ENCODE measurements at places on chromosomes 12 and 14.

GRCh38 chr12:106170285-106170684, 31.5 kb upstream of the NUAK1 start:
- DNase-seq, result no peak

DNA sequence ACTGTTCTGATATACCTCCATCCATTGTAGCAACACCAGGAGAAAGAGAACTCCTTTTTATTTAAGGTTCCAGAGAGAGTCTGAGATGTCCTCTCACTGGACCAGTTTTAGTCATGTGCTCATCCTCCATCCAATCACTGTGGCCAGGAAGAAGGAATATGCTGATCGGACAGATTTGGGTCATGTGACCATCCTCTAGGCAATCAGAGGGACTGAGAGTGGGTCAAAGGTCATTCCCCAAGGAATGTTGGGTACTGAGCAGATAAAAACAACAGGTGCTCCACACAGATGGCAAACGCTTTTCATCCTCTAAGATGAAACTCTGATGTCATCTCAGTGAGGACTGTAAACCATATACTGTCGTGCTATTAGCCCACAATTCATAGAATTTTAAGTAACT, 28.8 kb upstream of the RPH3A start:
- DNase-seq, result no peak

- DNase-seq, result no peak
Observed at GRCh38 chr14:69005432-69006148, 26.5 kb upstream of the ACTN1 start.

- no peak for DNase-seq
Observed at GRCh38 chr12:64102339-64102738, 119.8 kb downstream of the KICS2 start.

DNA sequence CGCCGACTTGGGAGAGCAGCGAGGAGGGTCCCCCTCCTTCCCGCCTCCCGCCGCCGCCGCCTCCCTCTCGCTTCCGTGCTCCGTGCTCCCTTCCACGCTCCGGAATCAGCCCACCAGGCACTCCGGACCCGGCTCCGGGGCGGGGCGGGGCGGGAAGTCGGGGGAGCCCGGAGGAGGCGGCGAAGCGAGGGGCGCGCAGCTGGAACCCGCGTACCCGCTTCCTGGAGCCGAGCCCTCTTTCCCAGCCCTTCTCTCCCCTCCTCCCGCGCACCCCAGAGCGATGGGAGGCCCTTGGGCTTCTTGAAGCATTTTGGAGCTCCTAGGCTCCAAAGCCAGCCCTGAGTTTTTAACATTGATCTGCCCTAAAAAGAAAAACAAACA, at the start of gene SYNDIG1L:
TSS of gene SYNDIG1L (minus strand) at position 9 of the 381 bp plus-strand sequence. CDS start 16,466 bp downstream, outside the sequence.
- DNase-seq, result no peak

GRCh38 chr14:54435500-54435981, 5.6 kb downstream of the CNIH1 start:
- DNase-seq, result no peak

DNA sequence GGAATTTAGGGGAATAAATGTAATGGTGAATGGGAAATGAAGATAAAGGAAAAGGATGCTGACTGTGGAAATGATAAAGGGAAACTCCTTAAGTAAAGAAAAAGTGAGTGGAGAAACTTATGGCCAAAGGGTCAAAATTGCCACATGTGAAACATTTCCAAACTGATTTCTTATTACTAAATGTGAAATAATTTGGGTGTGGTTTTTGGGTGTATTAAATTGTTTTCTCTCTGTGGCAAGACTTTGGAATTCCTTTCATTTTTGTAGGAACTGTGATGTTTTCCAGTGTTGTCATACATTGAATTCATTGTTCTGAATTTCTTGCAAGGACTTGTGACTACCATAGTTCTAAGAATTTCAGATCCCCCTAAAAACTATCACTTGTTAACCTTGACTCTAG, 1891.5 kb upstream of the SEL1L start:
- no peak for DNase-seq

GRCh38 chr14:87149583-87150354, 843.2 kb downstream of the GALC start:
- no peak for DNase-seq

DNA sequence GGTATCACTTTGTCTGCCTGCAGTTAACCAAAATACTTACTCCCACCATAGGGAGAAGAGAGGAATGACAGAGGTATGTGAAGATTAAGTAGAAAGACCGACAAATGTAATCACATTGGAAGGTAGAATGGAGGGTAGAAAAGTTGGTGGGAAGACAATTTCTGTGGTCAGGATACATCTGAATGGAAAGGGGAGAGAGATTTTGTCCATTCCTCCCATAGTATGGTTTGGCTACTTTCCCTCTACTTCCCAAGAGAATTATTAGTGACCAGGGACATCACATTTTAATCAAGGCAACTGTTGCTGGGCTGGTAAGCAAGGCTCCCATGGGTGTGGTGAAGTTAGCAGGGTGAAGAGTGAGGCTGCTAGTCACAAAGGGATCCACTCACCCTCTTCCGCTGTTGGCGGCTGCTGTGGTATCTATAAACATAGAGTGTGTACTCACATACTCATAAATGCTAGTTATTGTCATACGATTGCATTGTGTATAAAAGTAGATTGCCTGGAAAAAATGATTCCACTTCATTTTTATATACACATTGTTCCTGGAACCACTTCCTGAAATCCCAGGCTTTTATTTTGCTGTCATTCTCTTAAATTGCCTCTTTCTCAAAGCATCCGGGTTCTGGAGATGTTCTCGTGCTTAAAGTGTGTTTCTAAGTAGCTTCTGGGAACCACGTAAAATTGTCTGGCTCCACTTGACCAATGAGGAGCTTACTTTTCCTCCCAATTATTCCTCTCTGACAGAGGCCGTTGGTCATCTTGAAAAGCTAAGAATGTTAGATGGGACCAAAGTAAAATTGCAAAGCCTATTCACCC, 413.1 kb downstream of the ZFP36L1 start:
- no peak for DNase-seq

DNA sequence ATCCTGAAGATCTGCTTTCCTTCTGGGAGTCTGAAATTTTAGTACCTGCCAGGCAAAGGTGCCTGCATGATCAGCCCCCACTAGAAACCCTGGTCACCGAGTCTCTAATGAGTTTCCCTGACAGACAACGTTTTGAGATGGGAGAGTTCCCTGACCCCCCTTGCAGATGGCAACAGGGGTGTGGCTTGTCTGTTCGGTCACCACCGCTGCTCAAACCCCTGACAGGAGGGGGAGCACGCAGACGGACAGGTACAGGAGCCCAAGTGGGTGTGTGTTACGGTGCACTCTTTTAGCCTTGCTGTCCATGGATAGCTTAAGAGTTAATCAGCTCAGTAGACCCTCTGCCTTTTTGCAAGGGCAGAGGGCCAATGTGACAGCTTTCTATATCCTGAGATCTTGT, 19.3 kb upstream of the CDKN3 start:
- no peak for DNase-seq

DNA sequence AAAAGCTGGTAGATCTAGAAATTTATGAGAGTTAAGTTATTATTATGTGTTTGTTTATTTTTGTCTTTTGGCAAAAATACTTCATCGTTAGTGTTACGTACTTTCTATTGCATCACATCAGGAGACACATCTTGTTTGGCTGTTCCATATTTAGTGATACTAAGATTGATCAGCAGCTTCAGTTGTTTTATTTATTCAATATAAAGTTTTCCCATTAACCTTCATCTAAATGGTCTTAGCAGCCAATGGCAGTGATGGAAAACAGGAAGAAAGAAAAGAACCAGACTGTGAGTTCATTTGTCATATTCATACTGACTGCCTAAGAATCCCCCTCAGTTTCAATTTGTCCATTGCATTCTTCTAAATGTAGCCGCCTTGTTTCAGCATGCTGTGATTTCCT, 122.3 kb downstream of the METTL25 start:
- no peak for DNase-seq

DNA sequence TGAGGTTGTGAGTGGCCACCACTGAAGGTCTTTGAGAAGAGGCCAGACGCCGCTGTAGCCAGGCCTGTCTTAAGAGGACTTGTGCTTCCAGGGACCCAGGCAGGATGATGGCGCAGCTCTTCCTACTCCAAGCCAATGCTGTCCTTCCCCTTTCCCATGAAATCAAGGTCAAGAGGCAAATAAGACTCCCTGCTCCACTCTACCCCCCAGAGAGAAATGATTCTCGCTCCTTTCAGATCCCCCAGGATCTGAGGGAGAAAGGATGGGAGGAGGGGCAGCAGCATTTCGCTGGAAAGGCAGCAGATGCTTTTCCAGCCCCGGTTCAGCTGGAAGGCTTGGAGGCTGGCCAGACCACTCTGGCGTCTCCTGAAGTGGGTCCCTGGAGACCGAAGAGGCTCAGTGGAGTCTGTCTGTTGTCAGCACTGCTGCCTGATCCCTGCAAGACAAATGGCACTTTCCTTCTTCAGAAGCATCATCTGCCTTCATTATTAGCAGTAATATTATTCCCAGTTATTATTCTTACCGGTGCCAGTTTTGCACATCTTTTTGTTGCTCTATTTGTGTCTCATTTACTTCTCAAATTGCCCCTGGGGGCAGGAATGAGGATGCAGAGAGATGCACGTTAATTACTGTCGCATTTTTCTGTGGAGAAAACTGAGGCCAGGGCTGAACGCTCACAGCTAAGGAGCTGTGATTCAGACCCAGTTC, 51.4 kb downstream of the C14orf132 start:
- DNase-seq, result no peak

- no peak for DNase-seq
Observed at GRCh38 chr14:22819151-22819988, 4.1 kb upstream of the SLC7A7 start.

- no peak for DNase-seq
Observed at GRCh38 chr14:30798961-30799360, 75.4 kb upstream of the COCH start.

- DNase-seq, result no peak
Observed at GRCh38 chr12:123367511-123367910, 2.9 kb upstream of the SBNO1 start.

GRCh38 chr12:130479401-130480125, 141.9 kb downstream of the PIWIL1 start:
- DNase-seq, result no peak

DNA sequence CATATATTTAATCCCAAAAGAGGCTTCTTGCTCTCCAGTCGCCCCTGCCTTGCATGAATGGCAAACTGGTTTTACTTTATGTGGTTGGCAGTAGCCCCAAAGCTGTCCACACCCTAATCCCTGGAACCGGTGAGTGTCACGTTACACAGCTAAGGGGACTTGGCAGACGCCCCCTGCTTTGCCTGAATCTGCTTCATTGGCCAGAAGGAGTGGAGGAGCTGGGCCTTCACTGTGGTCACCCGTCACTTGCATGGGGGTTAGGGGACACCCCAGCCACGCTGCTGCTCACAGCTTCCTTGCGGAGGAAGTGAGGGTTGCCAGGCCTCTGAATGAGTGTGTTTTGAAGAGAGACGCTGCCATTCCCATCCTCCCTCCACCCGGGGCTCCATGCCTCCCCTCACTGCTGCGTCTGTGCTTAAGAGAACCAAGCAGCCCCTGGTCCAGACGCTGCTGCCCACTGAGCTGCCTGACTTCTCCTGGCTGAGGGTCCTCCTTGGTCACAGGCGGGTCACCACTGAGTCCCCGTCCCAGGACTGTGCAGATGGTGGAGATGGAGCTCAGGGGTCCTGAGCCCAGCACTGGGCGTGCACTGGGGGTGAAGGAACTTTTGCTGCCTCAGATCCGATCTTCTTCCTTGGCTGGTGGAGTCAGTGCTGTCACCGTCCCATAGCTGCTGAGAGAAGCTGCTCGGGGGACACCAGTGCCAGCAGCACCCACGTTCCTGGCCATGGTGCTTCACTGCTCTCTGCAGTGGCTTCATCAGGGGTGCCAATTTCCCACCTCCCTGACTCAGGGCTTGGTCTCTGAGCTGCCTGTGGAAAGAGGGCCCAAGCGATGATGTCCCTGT, 39.8 kb downstream of the GALNT9 start:
- DNase-seq, result no peak

DNA sequence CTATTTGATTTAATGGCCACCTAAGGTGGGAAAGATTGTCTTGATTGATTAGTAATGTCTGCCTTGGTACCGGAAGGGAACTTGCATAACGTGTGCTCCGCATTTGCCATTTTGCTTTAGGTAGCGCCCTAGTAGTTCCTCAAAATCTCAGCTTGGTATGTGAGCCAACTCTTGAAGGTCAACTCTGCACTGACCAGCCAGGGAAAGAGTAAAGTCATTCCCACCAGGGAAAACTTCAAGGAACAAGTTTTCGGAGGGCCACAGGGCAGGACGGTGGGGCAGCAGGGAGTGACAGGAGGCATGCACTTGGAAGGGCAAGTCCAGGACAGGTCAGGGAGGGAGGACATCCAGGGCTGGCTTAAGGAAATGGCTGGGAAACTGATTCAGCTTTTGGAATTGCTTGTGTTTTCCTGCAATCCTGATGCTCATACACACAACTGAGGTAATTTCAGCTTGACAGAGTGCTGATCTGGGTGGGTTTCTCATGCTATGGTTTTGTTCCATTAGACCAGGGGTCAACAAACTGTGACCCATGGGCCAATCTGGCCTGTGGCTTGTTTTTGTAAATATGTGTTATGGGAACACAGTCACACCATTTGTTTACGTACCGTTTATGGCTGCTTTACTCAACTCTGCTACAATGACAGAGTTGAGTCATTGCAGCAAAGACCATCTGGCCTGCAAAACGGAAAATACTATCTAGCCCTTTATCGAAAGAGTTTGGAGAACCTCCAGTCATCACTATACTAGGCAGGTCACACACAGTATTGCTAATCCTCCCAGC, 184.5 kb downstream of the RBM19 start:
- DNase-seq, result no peak

GRCh38 chr12:54622463-54623183, 12.1 kb downstream of the LACRT start:
- no peak for DNase-seq

DNA sequence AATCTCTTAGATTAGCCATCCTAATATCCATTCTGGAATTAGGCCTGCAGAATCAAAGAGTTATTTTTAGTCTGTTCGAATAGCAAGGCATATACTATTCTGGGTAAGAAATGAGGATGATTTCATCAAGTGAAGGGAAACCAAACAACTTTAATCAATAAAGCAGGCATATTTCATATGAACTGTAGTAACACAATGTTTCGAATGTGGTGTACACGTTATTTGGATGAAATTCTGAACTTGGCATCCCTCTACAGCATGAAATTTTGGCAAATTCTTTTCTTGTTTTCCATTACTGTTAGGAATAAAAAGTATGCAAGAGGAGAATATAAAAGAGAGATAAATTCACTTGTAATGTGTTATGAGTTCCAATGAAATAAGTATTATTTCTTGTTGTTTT, 1233.3 kb upstream of the SEL1L start:
- DNase-seq, result no peak

GRCh38 chr14:99905121-99905520, 111.9 kb downstream of the EML1 start:
- no peak for DNase-seq

DNA sequence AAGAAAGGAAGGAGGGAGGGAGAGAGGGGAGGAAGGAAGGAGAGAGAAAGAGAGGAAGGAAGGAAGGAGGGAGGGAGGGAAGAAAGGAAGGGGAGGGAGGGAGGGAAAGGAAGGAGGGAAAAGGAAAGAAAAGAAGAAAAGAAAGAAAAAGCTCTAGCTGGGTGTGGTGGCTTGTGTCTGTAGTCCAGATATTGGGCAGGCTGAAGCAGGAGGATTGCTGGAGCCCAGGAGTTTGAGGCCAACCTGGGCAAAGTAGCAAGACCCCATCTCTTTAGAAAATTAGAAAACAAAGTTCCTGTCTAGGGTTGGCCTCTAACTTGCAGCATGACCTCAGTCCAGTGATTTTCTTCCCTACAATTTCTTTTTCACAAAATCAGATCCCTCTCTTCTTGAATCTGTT, 208.2 kb upstream of the NUDT4 start:
- DNase-seq, result no peak

- peak; percentile 77 for DNase-seq
Observed at GRCh38 chr14:68788996-68789820, 3.7 kb downstream of the ZFP36L1 start.
